Left renal cortex interstitium (tissue), 4 donors: ENCODE measurements at places on chromosomes 3 and 15. TPM values are rescaled to one million over a fixed set of nuclear protein-coding genes. Genes with fewer than 3 reads are reported as not detected.

The CDC25A gene
- 10.4 TPM for polyA plus RNA-seq

The EPHA6 gene
- 0.72 TPM for polyA plus RNA-seq

The TBC1D5 gene
- polyA plus RNA-seq: 49.0 TPM

The GOLGA8S gene
- polyA plus RNA-seq: 2.0 TPM

The GOLGA8M gene
- polyA plus RNA-seq: 2.4 TPM

The WDR72 gene
- polyA plus RNA-seq: 61.7 TPM

The TMEM89 gene
- 0.21 TPM for polyA plus RNA-seq

The CPEB1 gene
- polyA plus RNA-seq: 2.0 TPM

The LRRC49 gene
- 17.9 TPM for polyA plus RNA-seq

The EBLN2 gene
- 1.9 TPM for polyA plus RNA-seq

The DCP1A gene
- polyA plus RNA-seq: 24.9 TPM

The THRB gene
- polyA plus RNA-seq: 28.1 TPM

The AMIGO3 gene
- 1.0 TPM for polyA plus RNA-seq

The SLC9C1 gene
- polyA plus RNA-seq: 1.2 TPM

The PLA2G4E gene
- polyA plus RNA-seq: not detected

The PLCB2 gene
- 12.9 TPM for polyA plus RNA-seq

The SH3GL3 gene
- 8.6 TPM for polyA plus RNA-seq

The MCTP2 gene
- 18.7 TPM for polyA plus RNA-seq

The KCNMB2 gene
- polyA plus RNA-seq: 32.0 TPM

The IL20RB gene
- polyA plus RNA-seq: 0.33 TPM

The LRRIQ4 gene
- polyA plus RNA-seq: 0.17 TPM

The C3orf85 gene
- 13.2 TPM for polyA plus RNA-seq
